Activated naive CD8-positive, alpha-beta T cell treated with anti-CD3 and anti-CD28 coated beads, Interleukin-2, amount 50 U/mL, for 24 hours (primary cell): ENCODE measurements at places on chromosomes 11 and 22.

GRCh38 chr11:11502263-11502861, 119.4 kb downstream of the GALNT18 start:
- DNase-seq: no peak

- DNase-seq: no peak
Measured at GRCh38 chr11:41320653-41321052, 138.8 kb downstream of the LRRC4C start.

- DNase-seq: no peak
Measured at GRCh38 chr22:39674536-39674935, 104.0 kb downstream of the CACNA1I start.

DNA sequence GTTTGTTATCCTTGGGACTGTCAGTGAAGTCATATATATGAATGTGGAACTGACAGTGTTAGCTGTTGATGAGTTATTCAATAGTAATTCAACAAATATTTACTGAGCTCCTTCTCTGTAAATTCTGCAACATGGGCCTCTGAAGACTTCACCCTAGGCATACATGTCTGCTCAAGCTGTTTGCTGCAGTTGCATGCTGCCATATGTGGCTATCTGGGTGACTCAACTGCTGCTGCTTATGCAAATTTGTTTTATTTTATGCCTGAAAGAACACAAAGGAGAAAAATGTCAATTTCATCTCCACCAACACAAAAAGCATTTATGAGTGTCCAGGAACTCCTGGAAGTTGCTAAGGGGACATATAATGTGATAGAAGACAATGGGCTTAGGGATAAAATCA, 417.6 kb downstream of the AASDHPPT start:
- no peak for DNase-seq

DNA sequence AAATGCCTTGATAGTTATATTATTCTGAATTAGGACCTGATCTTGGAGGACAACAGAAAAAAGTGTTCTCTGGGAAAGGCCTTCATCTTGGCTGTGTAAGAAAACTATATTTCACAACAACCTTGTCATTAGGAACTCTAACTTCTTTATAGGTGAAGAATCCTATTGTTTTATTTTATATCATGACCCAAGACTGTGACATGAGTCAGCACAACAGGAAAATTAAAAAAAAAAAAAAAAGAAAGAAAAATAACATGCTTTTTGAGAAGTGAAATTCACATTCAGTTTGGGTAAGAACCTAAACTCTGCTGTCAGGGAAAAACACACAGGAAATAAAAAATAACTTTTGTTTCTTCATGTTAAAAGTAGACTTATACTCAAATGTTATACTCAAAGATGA, 11.7 kb upstream of the FOLR2 start:
- DNase-seq: no peak

GRCh38 chr11:85540181-85540580, 87.0 kb downstream of the DLG2 start:
- no peak for DNase-seq

- DNase-seq: no peak
Measured at GRCh38 chr11:94283678-94284077, 20.7 kb upstream of the IZUMO1R start.

DNA sequence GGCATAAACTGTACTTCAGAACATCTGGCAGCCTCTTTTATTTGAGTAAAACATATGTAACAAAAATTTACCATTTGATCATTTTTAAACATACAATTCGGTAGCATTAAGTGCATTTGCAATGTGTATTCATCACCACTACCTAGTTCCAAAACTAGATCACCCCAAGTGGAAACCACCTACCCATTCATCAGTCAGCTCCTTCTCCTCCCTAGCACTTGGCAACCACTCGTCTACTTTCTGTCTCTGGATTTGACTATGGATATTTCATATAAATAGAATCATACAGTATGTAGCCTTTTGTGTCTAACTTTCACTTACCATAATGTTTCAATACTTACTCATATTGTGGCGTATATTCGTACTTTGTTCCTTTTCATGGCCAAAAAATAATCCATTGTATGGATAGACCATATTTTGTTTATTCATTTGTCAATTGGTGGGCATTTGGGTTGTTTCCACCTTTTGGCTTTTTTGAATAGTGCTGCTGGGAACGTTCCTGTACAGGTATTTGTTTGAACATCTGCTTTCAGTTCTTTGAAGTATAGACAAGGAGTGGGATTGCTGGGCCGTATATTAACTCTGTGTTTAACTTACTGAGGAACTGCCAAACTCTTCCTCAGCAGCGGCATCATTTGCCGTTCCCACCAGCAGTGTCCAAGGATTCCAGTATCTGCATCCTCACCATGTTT, 27.2 kb upstream of the ADORA2A start:
- no peak for DNase-seq

DNA sequence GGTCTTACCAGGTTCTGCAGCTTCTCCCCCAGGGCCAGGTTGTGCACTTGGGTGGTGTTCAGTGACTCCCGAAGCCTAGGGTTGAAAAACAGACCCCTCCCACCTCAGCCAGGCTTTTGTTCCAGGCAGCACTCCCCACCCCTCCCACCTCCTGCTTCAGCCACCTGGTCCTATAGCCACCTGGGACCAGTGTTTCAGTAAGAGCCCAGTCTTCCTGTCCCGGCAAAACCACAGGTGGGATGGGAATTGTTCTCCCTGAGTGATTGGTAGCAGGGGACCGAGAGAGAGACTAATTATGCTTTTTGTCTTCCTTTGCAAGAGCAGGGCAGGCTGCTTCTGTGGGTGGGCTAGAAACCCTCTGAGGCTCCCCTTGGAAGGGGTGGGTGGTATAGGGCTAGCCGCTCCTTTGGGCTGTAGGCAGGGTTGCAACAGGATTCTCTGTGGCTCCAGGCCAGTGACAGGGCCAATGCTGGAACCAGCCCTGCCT, 8.5 kb upstream of the NAALADL1 start:
- DNase-seq: no peak

DNA sequence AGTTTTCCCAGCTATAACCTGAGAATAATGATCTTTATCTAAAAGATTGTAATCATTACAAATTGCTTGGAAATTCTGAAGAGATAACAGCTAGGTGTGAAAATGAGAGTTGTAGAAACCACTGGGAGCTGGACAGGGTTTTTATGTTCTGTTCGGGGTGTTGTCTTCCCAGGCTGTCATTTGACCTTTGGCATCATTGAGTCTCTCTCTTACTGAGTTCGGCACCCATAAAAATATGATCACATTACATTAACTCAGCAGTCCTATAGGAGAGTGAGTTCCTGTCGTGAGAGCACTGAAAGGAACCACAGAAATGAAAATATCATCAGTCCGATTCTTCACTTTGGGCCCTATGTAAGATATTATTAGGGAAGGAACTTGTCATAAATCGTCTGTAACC, 29.3 kb downstream of the KIRREL3 start:
- DNase-seq: no peak

GRCh38 chr22:35170716-35171697, 86.3 kb upstream of the HMGXB4 start:
- DNase-seq: no peak

GRCh38 chr11:107123022-107123421, 104.7 kb upstream of the GUCY1A2 start:
- DNase-seq: no peak

DNA sequence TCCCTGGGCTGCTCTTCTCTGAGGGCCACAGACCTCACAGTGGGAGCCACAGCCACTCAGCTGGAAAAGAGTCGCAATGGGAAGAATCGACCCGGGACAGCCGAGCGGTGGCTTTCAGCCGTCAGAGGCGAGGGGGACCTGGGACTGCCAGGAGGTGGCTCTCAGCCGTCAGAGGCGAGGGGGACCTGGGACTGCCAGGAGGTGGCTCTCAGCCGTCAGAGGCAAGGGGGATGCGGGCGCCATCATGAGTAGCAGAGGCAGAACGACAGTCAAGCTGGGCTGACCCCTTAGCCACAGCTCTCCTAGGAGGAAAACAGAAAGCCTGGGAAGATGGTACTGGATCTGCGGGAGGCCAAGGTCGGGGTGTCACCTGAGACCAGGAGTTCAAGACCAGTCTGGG, 14.9 kb upstream of the MUC2 start:
- no peak for DNase-seq

DNA sequence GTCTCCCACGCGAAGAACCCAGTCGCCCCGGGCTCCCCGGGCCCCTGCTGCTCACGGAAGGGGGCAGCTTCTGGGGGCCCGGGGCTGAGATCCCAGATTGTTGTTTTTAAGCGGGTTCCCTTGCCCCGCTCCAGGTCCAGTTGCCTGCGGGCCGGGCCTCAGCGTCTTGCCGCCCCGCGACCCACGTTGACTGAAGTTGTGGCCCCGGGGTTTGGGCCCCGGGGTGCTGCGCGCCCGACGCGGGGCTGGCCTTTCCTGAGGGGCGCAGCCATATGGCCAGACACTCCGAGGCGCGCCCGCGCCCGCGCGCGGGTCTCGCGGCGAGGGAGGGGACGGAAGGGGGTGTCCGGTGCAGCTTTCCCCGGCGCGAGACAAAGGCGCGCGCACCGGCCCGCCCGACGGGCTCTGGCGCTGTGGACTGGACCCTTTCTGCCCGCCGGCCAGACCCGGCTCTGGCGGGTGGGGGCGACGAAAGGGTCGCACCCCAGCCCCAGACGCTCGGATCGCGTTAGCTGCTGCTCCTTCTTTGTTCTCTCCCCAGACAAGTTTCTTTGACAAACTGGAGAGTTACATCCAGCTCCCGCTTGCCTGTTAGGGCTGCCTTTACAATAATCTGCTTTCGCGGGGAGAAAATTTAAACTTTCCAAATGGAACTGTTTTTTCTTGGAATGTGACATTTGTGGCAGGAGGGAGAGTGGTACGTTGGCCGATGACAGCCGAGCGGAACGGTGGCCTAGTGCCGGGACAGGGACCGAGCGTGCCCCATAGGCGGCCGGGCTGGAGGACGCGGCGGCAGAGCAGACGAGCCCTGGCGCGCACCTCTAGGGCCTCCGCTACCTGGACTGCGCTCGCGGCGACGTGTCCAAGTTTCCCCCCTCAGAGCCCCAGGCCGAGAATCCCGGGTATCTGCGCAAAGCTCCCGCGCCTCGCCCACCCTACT, 716 bp downstream of the AMOTL1 start:
- peak; percentile 5 for DNase-seq

- peak; percentile 84 for DNase-seq
Measured at GRCh38 chr11:67240576-67241389, 25.5 kb upstream of the GRK2 start.

GRCh38 chr11:116903090-116903489, 65.7 kb upstream of the APOA1 start:
- no peak for DNase-seq

DNA sequence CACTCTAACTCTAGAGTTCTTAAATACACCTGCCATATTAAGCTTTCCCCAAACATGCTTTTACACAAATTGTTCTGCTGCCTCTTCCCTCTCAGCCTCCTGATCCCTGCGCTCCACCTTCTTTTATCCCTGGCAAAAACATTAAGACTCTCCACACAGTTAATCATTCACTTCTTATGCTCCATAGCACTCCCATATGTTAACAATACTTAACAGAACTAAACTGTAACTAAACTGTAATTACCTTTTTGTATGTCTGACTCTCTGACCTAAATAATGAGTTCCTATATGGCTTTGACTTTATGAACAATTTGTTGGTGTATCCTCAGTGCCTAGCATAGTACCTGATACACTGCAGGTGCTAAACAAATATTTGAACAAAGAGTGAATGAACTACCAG, 71.8 kb downstream of the BTBD10 start:
- no peak for DNase-seq

DNA sequence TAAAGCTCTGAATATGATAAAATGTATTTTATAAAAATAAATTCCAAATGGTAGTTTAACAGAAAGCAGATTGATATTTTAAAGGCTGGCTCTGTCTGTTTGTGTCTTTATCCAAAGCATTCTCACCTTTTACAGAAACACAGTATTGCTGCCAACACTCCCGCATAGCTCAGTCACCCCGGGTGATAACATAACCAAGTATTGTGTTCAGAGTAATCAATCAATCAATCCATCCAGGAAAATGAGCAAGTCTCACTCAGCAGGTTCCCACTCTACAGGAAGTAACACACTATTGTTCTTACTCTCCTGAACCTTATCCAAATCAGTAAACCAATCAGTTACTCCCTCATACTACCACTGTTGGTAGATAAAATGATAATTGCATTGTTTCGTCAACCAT, 203.4 kb downstream of the LRRC4C start:
- no peak for DNase-seq

DNA sequence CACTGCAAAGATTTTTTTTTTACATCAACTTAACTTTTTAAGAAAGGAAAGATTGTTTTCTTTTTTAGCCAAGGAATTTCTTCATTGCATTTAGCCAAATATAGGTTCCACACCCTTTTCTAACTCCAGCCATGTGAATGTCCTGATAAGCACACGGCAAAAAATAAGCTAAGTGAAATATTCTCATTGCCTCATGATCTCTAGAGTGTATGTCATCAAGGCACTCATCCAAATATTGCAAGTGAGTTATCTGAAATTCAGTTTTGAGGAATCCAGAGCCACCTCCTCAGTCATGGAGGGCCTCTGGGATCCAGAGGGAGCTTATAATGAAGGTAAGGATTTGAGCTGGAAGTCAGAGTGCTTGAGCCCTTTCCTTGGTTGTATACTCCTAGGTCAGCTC, 80.0 kb downstream of the BLID start:
- DNase-seq: no peak

DNA sequence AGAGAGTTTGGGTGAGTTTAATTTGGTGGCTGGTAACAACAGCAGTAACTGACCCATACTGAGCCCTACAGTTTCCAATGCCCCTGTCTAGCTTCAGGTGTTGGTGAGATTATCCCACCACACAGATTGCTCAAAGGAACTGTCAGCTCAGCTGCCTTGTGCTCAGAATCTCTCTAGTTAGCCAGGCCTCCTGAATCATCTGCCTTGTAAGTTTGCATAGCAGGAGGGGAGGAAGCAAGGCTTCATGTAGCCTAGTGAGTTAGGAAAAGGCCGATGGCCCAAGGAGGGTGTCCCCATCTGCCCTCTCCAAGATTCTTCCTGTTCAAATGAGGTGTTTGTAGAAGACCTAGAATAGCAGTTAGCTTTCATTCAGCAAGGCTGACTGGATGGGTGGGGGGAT, 74.3 kb downstream of the MICAL2 start:
- DNase-seq: no peak

DNA sequence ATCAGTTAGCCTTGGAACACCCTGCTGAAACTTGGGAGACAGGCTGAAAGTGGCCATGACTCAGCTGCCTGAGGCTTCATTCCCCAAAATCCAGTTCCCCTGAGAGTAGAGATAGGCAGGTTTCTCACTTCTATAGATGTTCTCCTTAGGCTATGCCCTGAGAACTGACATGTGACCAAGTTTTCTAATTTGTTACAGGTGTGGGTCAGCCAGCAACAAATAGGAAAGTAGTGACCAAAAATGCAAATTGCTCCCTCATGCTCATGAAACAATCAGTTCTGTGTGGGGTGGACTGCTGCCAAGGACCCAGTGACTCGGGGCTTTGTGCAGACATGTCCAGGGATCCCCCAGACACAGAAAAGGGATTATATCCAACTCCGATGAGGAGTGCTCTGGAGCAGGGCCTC, 7.3 kb upstream of the CCDC15 start:
- DNase-seq: no peak

GRCh38 chr11:29296680-29297079, 720.1 kb downstream of the KCNA4 start:
- no peak for DNase-seq

GRCh38 chr11:118622376-118623268, 15.2 kb downstream of the PHLDB1 start:
- DNase-seq: no peak

- DNase-seq: no peak
Measured at GRCh38 chr11:23283666-23284065, 423.4 kb upstream of the CCDC179 start.
